Tibial artery (tissue), 4 donors: ENCODE measurements at places on chromosomes 6 and 20.
A peak's percentile ranks its signal among the peaks of the same experiment; 100 is the strongest.

DNA sequence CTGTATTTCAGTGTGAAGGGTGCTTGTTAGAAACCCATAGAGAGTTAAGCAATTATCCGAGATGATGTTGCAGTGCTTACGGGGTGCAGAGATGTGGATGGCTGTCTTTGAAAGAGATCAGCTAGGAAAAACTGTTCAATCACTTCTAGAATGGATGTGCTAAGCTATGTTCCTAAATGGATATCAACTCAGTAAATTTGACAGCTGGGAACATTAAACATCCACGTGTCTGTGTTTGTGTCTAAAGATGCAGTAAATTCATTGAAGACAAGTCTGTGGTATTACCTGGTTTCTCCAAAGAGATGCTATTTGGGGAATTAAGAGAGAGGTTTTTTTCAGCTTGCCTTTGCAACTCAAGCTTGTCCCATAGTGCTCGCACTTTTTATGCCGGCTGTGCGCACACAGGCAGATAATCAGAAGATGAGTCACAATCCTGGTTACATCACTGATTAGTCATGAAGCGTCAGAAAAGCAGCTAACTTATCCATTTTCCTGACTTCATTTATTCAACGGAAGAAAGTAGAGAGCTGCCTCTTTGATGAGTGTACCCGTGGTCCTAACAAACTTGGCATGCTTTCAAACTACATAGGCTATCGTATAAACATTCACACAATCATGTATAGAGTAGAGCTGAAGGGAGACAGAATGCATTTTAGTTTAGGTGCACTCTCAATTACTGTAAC is 691.7 kb upstream of the SLC35B3 start:
- no peak for DNase-seq

DNA sequence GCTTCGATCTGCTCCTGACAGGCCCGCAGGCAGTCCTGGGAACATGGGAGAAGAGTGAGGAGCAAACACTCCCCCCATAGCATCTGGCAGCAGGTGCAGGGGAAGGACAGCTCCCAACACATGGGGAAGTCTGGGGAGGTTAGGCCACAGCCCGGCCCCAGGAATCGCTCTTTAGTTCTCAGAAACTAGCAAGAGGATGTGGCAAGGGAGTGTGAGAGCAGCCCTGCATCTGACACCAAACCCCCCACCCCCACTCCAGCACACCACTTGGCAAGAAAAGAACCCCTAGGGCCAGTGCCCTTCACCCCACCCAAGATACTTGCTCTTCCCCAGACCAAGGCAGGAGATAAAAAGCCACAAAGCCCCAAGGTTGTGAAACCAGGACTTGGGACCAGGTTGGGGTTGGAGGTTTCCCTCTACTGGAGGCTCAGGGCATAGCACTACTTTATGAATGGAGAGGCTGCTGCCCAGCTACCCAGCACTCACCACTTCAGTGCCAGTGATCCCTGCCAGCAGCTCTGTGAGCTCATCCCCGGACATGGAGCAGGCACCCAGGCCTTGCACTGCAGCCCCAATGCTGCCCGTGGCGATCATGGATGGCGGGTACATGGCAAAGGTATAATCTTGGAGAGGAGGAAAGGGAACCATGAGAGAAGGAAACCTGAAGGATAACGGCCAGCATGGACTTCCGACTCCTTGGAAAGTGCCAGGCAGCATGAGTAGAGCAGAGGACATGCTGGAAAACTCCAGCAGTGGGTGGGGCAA is 5.4 kb downstream of the CCND3 start:
- DNase-seq, result peak; percentile 71

DNA sequence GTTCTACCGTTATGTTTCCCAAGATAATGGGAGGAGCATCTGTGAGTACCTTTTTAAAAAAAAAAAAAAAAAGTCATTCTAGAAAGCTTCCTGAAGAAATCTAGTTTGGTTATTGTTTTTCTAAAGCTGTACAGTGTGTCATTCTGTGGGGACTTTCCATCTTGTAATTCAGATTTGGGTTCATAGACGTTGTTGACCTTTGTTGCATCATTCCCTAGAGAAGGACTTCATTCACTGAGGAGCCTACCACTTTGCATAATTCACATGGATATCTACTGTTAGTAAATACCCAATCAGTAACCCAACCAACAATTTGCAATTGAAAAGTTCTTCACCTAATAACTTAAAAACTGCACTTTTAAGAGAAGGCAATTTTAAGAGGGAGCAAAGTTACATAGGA is 60.1 kb downstream of the RPP40 start:
- no peak for DNase-seq

GRCh38 chr20:64077094-64077493 is 2.2 kb downstream of the RGS19 start:
- no peak for DNase-seq

- DNase-seq, result no peak
Measured at GRCh38 chr6:42225029-42225339, 7.3 kb upstream of the MRPS10 start.

DNA sequence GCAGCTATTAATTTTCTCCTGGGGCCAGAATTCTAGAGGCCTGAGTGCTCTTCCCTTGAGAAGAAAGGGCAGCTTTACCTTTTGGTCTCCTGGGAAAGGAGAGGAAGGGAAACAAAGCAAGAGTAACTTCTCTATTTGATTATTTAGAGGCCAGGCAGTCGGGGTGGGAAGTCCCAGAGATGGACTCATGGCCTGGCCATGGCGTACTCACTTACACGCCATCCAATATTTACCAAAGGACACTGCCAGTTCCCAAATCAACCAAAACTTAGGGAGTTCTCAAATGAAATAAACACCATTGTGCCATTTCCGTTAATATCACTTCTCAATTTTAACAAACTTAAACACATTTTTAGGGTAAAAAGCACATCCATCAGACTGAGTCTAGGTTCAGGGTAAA is 76.6 kb downstream of the CDS2 start:
- DNase-seq, result no peak

- no peak for DNase-seq
Measured at GRCh38 chr6:52261229-52261628, 16.9 kb upstream of the IL17F start.

GRCh38 chr6:139676718-139677117 is 302.3 kb upstream of the CITED2 start:
- DNase-seq, result no peak

DNA sequence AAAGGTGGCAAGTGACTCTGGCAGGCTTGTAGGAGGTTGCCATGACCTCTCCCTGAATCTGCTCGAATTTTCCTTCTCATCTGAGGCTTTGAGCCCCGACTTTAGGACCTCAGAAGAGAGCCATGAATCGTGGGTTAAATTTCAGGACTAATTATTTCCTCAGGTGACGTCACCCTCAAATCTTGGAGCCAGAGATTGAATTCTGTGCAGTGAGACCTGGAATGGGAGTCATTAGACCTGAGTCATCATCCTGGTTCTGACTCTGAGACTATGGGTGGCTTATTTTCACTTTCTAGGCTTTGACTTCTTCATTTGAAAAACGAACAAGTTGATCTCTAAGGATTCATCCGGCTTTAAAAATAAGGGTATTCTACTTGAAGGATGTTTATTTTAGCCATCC is 48.5 kb upstream of the PDYN start:
- no peak for DNase-seq

- DNase-seq, result no peak
Measured at GRCh38 chr6:111301946-111302345, 181.1 kb downstream of the REV3L start.

DNA sequence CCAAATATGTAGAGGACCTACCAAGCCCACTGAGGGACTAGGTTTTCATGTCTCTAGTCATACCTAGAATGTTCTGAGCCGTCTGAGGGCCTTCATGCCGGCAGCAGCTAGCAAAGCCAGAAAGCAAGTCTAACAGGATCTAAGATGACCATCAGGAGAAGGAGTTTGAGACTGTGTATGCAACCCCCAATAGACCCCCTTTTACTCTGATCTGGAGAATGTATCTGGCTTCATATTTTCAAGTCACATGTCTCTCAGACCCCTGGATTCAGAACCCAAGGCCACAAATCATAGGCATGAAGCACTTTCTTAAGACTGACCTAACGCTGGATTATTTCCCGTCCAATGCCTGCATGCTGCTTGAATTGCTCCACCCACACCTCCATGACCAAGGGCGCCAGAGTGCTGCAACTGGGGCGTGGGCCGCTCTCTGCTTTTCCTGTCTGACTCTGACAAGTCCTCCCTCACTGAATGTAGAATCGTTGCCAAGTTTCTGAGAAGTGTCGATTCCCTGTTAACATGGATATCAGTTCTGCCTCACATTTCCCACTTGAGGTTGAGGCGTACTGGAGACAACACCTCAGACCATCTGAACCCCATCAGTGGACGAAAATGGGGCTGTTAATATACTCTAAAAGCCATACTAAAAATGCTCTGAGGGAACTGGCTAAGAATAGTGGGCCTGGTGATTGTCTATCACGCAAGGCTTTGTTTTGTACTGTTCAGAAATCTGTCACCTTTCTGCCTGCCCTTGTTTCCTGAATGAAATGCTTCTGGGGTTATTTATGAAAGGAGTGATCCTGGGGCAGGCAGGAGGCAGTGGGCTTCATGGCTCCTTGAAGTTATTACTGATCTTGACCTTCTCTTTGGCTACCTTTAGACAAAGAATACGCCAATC is 23.9 kb upstream of the ASXL1 start:
- peak; percentile 29 for DNase-seq

DNA sequence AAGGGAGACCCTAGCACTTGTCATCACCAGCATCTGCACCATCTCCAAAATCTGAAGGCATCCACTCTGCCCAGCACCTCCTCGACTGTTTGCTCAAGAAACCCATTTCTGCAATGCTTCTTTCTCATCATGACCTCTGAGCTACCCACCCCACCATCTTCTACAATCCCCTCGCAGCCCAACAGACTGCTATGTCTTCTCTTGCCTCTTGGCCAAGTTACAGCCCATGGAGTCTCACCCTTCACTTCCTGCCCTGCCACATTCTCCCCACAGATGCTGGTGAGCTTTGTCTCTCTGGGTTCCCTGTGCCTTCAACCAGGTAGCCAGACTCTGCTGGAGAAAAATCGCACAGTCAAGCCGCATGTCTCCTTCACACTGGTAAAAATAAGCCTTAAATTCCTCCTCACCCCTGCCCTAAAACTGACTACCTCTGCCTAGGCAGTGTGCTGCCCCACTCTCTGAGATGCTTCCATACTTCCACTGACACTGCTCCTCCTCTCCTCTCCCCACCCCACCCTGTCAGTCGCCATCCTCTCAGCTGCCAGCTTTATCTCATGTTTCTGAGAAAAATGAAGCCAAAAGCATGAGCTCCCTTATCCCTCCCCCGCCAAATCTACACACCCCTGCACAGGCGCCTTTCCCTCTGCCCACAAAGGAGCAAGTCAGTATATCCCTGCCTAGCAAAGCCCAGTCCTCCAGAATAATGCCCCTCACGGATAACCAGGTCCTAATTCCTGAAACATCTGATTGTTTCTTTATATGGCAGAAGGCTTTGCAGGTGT is 2.3 kb upstream of the TXNDC5 start:
- DNase-seq, result no peak

DNA sequence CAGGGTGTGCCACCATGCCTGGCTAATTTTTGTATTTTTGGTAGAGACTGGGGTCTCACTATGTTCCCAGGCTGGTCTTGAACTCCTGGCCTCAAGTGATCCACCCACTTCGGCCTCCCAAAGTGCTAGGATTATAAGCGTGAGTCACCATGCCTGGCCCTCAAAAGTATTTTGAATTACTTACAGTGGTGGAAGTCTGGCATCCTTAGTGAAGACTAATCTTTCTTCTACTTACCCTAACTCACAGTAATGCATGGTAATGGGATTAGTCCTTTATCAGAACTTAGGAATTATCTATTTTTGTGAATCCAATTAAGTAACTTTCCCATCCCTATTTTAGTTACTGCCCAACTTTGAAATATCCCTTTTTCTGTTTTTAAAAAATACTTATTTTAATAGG is 3.9 kb downstream of the RWDD1 start:
- DNase-seq, result no peak

- no peak for DNase-seq
Measured at GRCh38 chr6:47743744-47744143, 38.1 kb upstream of the OPN5 start.

DNA sequence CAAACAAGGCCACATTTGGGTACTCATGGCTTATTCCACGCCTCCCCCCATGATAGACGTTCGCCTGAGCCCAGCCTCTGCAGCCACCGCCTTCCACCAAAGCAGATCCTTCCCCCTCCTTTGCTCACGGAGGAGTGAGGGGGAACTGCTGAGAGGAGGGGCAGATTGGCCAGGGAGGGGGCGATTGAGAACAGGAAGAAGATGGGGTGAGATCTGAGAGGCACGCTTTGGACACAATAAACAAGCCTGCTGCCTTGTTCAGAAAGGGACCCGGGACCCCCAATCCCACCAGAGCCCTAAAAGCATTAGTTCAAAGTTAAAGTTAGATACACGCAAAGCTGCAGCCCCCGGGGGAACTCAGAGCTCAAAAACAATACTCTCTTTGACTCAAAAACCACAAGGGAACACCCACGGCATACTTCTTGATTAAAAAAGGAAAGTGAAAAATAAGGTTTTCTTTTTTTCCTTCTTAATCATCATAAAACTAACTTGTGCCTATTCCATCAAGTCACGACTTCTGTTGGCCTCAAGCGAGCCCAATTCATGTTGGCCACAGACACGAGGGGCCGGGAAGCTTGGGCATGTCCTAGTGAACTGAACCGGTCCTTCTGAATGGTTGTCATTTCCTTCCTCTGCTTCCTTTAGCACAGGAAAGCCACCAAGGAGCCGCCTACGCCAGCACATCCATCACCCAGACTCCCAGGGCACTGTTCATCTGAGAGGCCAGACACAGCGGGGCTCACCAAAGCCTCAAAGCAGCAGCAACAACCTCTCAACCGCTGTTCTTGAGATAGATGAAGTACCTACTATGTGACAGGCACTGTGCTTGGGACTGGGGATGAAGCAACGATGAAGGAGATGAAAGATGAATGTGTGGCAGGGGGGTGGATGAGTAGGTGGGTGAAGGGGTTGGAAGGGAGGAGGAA is 44.7 kb downstream of the NFATC2 start:
- DNase-seq, result no peak

DNA sequence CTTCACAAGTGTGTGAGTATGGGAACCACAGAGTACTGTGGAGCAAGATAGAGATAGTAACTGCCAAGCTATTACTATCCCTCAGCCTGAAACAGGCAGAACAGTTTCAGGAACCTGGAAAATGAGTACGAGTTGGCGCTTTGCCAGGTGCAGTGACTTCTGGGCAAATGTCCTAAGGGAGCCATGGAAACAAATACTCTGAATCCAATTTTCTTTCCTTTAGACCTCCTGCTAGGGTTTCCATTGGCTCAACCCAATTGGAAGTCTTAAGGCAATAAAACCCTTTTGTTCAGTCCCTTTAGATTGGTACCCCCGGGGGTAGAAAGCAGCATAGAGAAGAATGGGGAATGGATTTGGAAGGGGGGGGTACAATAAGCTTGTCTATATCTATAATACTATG is 205.0 kb upstream of the EPHA7 start:
- DNase-seq, result no peak

GRCh38 chr6:23089981-23090380 is 520.6 kb downstream of the HDGFL1 start:
- DNase-seq, result no peak
